ENCODE measurements at places on chromosomes 4 and X.

GRCh38 chrX:87941841-87942240, 424.2 kb downstream of the KLHL4 start:
- DNase-seq: no peak

DNA sequence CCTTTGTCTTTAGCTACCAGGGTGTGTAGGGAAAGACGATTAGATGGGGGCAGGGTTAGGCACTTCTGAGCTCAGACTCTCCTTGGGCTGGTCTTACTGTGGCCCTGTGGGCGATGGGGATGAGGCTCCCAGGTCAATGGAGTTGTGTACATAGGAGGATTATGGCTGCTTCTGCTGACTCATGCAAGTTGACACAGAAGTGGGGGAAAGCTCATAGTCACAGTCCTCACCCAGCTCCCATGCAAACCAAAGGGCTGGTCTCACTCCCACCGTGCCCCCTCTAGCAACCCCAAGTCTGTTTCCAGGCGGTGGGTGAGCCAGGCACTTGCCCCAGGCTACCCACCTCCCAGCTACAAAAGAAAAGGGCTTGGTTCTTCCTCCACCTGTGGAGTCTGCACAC, 24.4 kb upstream of the VSIG4 start:
- no peak for DNase-seq

DNA sequence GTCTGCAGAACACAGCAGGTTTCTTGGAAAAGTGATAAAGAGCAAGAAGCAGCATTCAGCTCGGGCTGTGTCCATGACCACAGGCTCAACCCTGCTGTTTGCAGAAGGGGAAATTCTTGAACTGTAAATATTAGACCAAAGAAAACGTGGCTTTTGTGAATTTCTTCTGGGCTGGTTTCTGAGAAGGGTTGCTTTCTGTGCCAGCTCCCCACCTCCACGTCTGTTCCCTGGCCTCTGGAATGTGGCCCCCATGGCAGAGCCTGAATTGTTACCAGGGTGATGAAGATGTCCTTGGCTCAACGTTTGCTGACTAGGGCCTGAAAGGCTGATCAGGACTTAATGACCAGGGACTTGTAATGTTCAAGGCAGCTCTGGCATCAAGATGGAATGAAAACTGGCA, 116.0 kb downstream of the CPEB2 start:
- DNase-seq: no peak

- DNase-seq: peak; percentile 1
Observed at GRCh38 chrX:100625985-100626491, 10.6 kb downstream of the TSPAN6 start.

- DNase-seq: no peak
Observed at GRCh38 chr4:79495447-79495846, 87.4 kb upstream of the GK2 start.

DNA sequence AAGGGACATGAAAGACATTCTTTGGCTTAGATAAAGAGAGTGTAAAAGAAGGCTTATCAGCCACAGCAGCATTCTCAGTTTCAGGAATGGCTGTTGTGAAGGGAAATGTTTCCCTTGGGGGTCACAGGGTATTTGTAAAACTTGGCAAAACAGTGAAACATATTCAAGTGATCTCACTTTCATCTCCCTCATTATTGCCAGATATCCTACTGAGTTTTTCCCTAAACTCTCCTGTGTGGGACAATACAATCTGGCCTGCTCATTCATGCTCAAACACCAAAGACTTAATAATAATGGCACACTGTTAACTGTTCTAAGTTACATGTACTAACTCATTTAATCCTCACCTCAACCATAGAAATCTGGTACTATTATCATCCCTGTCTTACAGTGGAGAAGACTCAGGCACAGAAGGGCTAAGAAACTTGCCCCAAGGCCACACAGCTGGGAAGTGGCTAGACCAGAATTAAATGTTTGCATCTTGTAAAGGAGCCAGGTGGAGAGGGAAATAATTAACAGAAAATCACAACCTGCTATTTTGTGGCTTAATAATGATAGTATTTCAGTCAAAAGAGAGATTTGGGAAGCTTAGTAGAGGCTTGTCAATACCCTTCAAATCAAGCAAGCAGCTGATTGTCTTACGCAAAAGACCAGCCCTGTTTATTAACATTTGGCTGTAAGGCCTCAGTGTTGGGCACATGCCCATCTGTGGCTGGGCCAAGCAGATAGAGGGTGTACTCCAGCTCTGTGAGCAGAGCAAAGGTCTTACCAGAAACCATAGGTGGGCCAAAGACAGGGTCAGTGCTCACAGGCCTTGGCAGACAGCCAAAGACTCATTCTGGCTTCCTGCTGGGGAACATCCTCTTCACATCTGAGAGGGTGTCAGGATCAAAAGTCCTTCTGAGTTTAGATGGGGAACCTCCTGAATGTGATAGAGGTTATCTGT, 17.3 kb downstream of the SMPX start:
- DNase-seq: no peak

DNA sequence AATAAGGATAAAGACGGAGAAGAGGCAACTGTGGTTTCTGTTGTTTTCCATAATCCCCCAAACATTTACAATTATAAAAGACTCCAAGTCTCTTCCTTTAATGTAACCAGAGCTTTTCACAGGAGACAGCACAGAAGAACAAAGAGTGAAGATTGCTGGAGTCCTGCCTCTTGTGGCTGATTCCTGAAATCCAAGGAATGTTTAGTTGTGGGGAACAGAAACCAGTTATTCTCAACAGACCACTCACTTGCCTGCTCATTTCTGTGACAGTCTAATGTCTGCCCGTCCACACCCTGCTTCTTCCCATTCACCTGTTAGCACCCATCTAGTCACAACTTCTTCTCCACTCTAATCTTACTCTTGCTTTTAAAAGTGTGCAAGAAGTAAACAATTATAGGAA, 12.1 kb downstream of the TEX13B start:
- DNase-seq: no peak

- no peak for DNase-seq
Observed at GRCh38 chr4:18007625-18008024, 13.9 kb downstream of the LCORL start.

DNA sequence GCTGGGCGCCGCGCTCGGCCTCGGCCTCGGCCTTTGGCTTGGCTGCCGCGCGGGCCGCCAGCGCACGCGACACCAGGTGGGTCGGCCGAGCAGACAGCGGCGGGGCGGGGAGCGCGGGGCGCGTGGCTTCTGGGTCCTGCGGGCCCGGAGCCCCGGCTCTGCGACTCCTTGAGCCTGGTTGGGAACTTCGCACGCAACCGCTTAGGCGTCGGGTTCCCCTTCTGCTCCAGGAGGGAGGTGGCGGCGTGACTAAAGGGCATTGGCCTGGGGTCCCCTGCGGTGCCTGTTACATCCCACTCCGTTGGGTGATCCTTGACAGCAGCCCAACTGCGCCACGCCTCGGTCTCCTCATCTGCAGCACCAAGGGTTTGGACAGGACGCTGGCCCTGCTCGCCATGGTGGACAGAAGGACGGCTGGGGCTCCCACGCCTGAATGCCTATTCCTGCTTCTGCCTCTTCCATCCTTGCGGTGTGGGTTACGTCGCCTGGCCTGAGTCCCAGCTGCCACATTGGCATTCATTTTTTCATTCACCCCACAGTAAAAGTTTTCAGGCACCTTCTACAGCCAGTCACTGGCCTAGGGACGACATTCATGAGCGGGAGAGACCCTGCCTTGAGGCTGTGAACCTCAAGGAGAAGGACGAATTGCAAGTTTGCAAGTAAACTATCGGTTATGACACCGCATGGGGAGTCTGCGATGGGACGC, 631 bp downstream of the EVC start:
- no peak for DNase-seq

GRCh38 chr4:2059046-2059725, at the start of gene NAT8L:
Gene NAT8L, plus strand, starts transcription at chr4:2059327. Its CDS starts 185 bp downstream, at chr4:2059512.
- no peak for DNase-seq

Data from naive thymus-derived CD8-positive, alpha-beta T cell (primary cell).